Central memory CD4-positive, alpha-beta T cell (primary cell): ENCODE measurements at places on chromosomes 2 and 18.

DNA sequence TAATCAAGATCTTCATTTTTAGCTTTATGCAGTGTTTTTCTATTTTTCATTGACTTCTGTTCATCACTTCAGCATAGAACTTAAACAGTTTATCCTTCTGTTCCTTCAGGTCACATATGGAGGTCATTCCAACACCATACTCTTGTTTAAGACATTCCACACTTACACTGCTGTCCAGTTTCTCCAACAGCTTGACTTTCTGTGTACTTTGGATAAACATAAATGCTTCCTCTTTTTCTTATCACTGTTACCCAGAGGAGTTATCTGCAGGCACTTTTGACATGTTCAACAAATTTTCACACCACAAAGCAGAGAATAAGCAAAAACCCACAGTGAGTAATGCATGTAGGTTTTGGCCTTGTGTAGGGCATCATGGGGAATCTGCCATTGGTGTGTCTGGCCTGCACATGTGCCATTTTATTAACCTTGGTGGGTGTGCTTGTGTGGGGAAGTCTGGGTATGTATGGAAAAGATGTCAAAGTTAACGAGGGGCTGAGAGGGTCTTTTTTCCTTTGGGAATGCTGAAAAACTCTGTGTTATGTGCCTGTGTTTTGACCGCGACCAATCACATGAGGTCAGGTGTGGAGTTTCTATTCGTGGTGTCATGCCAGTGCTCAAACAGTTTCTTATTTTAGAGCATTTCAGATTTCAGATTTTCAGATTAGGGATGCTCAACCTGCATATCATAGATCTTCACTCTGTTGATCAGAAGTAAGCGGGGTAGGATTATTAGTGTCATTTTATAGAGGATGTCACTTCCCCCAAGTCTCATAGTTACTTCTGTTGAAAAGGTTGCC lies 53.9 kb upstream of the ACVR1 start:
- DNase-seq = no peak

DNA sequence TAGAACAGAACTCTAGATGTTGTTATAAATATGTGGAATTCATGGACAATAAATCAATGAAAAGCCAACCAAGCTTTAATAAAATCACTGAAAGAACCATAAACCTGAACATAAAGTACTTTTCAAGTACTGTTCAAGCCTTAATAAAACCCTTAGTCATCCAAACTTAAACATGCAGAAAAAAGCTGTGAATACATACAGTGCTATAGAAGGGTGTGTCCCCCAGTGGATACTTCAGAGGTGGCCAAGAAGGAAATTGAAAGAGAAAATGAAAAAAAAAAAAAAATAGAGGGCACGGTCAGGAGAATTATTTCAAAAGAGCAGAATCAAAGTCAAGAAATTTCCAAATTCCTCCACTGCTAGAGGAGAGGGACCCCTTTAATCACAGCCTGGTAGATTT lies 141.1 kb downstream of the SP100 start:
- DNase-seq = no peak

DNA sequence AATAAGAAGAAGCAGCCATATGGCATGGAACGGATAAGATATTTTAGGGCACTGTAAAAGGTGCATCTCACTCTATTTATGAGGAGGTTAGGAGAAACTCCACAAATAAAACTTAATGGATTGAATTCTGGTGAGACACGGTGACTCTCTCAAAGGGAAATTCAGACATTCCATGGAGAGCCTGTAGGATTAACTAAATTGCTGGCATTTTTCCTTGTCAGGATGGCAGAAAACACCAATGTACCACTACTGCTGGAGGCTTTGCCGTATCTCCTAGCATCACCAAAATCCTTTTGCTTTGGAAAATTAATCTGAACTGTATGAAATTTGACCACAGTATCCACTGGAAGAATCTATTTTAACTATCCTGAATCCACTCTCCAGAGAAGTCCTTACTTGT lies 79.3 kb downstream of the RBM43 start:
- DNase-seq = no peak

DNA sequence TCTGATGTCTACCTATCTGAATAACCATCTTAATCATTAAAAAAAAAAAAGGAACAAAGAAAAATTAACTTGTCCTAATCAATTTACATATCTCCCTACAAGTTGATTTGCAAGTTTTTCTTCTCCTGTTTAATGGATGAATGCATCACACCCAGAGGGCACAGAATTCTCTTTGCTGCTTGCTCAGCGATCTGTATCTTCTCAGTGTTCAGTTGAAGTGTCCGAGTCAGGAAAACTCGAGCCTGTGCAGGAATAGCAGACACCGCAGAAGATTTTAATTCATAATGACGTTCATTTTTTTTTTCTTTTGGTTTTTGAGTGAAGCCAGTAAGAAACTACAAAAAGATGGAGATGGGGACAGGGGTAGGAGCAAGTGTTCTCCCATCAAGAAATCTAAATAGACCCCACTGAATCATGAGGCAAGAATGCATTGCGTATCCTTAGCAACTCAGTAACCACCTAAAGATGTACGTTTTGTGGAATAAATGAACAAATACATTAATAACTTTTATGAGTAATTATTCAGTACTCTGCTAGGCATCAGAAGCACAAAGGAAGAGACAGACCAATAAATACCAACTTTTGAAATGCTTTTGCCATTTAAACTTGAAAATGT lies 675.5 kb downstream of the LRP1B start:
- DNase-seq = no peak

- DNase-seq = no peak
Observed at GRCh38 chr2:12263730-12264129, 453.0 kb upstream of the TRIB2 start.

DNA sequence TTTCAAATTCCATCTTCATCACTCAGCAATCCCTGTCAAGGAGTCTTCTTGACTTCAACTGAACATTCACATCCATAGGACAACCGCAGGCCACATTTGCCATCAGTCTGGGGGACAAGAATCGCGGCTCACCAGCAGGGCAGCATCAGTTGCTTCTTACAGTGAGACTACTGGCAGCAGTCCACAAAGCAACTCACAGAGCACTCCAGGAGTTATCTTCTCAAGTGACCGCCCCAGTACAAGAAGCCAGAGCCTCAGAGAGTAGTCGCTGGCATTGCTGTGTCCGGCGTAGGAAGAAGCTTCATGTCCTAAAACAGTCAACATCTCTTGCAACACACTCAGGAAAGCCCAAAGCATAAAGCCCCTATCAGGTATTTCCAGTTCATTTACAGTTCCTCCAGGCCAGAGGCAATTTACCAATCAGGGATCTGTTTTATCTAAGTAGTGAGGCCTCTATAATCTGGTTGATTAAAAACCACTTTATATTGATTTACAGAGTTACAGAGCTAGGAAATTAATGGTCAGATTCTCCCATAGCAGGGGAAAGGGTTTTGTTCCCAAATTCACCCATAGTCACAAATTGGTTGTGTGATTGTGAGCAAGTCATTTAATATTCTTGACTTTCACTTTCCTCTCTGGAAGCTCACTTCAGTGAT lies 177.3 kb downstream of the NBAS start:
- no peak for DNase-seq

- DNase-seq = no peak
Observed at GRCh38 chr18:58454406-58455061, 174.4 kb downstream of the ALPK2 start.

- no peak for DNase-seq
Observed at GRCh38 chr2:218734190-218734975, 23.7 kb downstream of the TTLL4 start.

GRCh38 chr2:136135921-136136906 lies 18.3 kb upstream of the CXCR4 start:
- DNase-seq = peak; percentile 94

- no peak for DNase-seq
Observed at GRCh38 chr18:12242658-12243260, 11.4 kb upstream of the CIDEA start.

DNA sequence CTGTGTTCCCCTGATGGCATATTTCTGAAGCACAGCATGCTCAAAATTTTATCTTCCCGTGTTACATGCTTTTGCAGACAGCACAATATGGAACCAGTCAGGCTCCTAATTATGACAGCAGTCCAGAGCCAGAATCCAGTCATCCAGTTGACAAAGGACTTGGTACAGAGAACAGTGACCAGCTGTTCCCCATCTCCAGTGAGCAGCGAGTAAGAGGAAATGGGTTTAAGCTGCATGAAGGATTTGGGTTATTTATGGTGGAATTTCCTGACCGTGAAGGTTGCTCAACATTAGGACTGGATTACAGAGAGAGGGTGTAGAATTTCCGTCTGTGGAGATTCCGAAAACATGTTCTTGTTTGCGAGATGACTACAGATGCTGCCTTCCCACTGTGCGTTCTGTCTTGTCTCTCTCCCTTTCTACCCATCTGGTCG lies 24.4 kb downstream of the SGPP2 start:
- DNase-seq = no peak

DNA sequence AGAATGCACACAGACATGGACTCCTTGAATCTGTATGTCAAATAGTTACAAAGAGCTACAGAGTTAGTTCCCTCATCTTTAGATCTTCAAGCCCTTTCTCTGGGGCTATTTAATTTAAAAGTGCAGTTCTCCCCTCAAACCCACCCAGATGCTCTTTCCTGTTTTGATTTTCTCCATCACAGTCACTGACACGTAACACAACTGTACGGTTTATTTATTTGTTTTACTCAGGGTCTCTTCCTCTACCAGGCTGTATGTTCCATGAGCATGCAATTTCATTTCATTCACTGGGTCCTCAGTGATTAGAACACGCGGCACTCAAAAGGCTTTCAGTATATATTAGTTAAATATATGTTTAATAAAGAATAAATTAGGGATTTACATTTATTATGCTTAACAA lies 94.7 kb downstream of the DOCK10 start:
- DNase-seq = no peak

- DNase-seq = no peak
Observed at GRCh38 chr2:4415810-4416413, 712.5 kb downstream of the DCDC2C start.

DNA sequence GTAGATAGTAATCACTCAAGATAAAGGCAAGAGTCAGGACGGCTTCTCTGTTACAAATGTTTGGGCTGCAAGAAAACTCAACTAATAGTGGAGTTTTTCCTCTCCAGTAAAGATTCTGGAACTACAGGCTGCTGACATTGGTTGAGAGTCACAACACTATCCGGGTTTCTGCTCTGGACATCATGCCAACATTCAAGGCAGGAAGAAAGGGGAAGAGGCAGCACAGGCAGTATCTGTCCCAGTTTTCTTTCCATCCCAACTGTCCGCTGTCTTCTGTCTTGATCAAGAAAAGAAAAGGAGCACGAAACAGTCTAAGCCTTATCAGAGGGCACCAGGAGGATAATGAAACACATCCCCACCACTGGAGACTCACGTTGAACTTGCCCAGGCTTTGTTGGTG lies 132.1 kb downstream of the MAIP1 start:
- DNase-seq = no peak

DNA sequence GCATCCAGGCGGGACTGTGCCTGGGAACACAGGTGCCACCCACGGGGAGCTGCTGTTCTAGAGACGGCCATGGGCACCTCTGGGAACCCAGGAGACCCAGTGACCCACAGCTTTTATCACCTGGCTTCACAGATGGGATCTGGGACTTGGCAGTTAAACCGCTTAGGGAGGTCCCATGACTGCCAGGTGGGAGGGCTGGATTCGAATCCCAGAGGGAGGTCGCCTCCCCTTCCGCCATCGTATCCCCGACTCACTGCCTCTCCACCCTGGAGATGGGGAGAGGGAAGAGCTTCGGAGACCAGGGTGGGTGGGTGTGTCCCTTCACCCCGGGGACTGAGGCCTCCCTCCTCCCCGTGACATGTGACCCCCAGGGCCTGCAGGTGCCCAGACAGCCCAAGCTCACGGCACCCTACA lies 169.4 kb downstream of the RTP5 start:
- DNase-seq = no peak
